Activated CD4-positive, alpha-beta T cell treated with anti-CD3 and anti-CD28 coated beads, Interleukin-2, amount 50 U/mL, for 48 hours (primary cell): ENCODE measurements at places on chromosomes 16 and 17.

DNA sequence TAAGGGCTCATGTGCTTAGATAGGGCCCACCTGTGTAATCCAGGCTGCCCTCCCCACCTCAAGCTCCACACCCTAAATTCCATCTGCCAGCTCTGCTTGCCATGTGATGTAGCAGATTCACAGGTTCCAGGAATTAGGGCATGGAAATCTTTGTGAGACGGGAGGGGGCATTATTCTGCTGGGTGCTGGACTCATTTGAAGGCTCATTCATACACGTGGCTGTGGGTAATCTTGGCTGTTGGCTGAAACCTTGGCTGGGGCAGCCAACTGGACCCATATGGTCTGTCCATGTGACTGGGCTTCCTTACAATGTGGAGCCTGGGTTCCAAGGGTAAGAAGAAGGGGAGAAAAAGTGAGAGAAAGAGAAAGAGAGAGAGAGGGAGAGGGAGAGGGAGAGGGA is 115.1 kb downstream of the CYLD start:
- DNase-seq: no peak

GRCh38 chr17:41464682-41465081 is 2.5 kb downstream of the KRT32 start:
- no peak for DNase-seq

DNA sequence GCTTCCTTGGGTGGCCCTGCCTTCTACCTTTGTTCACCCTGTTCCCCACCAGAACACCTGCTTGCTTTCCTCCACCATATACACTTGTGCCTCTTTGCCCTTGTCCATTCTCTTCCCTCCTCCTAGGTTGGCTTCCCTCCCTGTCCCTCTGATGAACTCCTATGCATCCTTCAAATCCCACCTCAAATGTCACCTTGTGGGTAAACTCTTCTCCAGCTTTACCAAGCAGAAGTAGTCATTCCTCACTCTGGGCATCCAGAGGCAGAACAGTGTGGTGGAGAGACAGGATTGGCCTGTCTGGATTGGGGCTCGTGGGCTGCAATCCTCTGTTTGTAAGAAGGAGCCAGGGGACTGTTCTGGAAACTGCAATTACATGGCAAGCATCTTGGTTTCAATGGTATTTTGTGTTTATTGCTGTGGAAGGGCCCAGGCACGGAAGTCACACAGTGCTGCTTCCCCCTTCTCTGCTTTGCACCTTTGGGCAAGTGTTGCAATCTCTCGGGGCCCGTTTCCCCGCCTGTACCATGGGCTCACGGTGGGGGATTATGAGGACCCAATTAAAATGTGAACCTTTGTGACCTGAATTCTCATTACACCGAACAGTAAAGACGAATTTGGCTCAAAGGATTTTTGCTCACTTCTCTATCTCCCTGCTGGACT is 21.9 kb upstream of the NXPH3 start:
- no peak for DNase-seq

DNA sequence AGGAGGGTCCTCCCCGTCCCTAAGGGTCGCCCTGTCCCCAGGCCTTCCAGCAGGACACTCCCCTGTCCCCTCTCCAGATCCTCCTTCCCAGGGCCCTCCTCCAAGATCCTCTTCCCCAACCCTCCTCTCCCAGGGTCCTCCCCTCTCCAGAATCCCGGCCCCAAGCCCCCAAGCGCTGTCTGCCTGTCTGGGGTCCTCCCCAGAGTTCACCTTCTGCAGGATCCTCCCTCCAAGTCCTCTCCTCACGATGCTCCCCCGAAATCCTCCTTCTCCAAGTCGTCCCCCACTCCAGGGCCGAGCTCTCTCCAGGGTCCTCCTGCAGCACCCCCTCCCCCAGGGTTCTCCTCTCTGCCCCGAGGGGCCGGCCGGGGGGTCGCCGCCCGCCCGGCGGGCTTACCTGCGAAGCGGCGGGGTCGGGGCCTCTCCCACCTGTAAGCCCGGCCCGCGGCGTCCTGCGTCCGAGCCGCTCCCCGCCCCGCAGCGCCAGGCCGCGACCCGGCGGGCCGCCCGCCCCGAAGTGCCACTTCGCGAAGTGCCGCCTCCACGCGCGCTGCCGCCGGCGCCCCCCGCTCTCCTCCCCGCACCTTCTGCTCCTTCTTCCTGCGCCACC is 678 bp upstream of the BAIAP2 start:
- DNase-seq: no peak

DNA sequence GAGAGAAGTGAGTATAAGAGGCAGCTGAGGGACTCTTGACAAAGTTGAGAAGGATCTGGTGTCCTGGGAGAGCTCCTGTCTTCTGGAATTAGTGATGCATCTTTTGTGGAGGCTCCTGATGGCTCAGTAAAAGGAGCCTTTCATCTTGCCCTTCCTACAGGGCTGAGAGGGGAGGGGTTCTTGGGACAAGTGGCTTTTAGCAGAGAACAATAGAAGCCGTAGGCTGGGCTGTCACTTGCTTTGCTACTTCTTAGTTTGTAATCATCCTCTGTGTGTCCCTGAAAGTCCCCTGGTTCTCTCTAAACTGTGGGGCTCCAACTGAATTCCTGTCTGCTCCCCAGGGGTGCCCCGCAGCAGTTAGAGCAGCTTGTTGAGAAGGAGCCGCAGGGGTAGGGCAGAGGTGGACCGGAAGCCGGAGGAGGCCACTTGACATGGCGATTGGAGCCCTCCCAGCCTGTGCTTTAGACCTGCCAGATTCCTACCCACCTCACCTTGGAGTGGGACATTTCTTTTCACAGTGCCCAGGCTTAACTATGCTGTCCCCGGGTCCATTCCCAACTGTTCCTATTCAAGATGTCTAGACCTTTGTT is 85.1 kb downstream of the PRKCA start:
- DNase-seq: no peak

DNA sequence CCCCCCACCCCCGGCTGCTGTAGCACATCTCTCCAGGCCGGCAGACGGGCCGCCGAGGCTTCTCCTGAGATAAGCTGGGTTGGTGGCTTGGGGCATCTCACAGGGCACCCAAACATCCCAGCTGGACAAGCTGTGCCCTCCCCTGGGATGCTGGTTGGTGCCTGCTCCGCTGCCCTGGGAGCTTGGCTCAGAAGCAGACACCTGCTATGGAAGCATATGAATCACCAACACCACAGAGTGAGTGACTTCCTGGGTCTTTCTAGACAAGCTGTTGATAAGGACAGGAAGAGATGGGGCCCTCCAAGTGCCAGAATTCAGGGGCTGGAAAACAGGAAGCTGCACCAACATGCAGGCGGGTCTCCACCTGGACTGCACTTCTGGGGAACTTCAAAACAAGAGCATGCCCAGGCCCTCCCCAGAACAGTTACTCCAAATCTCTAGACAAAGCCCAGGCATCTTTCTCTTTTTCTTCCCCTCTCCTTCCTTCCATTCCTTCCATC is 13.7 kb downstream of the C16orf95 start:
- DNase-seq: no peak

DNA sequence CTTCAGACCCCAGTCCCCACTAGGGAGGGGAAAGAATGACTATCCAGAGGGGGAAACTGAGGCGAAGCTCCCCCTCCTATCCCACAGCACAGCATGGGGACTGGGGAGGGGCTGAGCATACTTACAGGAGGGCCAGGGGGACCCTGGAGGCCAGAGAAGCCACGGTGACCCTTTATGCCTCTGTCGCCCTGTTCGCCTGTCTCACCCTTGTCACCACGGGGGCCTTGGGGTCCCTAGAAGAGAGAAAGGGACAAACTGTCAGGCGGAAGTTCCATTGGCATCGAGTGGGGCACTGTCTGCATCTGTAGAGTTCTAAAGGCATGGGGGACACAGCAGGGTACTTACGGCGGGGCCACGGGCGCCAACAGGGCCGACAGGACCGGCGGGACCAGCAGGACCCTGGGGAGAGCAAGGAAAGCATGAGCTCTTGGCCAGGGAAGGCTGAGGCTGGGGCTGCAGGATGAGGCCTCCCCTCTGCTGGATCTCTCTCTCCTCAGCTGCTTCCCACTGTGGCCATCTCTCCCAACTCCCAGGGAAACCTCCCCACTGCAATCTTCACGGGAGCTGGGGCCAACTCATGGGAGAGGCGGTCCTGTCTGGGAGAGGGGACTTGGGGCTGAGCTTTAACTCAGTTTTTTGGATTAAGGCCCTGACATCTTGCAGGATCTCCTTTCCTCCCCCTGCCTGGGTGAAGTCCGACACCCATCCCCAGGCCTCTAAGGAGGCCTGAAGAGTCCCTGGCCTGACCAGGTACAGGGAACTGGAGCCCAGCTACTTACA is 13.5 kb downstream of the COL1A1 start:
- no peak for DNase-seq

DNA sequence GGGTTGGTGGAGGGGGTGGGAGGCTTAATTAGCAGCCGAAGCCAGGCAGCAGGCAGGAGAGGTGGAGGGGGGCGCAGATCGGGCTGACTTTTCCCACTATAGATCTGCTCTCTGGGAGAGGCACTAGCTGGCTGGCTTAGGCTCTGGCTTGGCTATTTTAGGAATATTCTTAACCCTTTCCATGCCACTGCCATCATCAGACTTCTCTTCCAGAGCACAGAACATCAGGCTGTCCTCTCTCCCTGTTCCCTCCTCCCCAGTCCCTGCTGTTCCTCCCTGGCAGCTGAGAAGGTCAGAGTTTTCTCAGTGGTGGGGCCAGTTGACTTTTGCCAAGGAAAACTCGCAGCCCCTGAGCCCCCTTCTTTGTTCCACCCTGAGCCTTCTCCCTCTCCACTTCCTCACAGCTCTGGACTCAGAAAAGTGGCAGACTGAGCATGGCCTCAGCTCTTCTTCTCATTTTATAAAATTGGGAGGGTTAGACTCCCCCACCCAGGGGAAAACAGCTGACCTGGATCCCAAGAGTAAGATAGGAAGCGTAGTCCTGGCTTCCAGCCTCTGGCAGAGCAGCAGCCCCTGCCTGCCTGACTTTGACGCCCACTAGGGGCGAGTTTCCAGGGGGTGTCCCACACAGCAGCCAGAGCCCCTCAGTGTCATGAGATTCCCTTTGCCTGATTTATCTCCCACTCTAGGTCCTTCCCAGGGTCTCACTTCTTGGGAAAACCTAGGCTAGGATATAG is 9.9 kb upstream of the C1QL1 start:
- no peak for DNase-seq

GRCh38 chr16:12868169-12868568 is 33.2 kb upstream of the SHISA9 start:
- DNase-seq: no peak

DNA sequence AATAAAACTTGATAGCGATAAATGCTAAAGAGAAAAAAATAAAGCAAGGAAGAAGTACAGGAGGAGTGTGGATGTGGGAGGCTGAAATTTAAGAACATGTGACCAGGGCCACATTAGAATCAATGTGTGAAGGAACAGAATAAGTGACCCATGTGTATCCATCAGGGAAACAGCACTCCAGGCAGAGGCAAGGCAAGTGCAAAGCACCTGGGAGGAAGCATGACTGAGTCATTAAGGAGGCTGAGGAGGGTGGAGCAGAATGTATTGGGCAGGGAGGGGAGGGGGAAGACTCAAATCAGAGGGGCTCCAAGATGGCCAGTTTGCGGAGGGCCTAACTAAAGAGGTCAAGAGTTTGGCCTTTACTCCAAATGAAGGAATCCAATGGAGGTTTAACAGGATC is 8.0 kb downstream of the CDR2 start:
- DNase-seq: no peak

DNA sequence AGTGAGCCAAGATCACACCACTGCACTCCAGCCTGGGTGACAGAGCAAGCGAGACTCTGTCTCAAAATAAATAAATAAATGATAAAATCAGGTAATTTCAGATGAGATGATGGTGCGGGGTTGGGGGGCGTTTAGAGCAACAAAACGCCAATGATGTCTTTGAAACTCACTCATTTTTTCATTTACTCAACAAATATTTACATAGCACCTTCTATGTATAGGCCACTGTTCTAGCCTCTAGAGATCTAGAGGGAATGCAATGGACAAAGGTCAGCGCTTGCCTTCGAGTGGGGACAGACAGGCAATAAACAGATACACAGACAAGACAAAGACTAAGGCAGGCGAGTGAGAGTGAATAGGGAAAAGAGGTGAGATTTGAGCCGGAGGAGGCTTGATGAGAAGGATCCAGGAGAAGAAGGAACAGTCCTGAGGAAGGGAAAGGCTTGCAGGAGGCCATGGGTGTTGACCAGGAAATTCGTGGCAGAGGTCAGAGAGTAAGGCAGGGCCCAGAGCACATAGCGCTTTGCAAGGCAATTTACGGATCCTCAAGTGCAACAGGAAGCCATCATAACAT is 14.1 kb downstream of the ALDH3A1 start:
- no peak for DNase-seq

DNA sequence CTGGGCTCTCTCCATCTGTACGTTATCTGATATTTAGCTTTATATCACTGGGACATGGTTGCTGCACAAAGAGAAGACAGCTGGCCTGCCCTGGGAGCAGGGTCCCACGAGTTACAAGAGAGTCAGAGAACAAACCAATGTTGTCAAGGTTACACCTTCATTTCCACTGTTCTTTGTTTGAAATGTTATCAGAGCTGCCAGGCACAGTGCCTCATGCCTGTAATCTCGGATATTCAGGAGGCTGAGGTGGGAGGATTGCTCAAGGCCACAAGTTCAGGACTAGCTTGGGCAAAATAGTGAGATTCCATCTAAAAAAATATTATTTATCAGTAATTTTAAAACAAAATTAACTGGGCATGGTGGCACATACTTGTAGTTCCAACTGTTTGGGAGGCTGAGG is 34.6 kb downstream of the ATP6V0A1 start:
- no peak for DNase-seq

GRCh38 chr16:81739503-81739902 is 39.6 kb upstream of the PLCG2 start:
- DNase-seq: no peak

DNA sequence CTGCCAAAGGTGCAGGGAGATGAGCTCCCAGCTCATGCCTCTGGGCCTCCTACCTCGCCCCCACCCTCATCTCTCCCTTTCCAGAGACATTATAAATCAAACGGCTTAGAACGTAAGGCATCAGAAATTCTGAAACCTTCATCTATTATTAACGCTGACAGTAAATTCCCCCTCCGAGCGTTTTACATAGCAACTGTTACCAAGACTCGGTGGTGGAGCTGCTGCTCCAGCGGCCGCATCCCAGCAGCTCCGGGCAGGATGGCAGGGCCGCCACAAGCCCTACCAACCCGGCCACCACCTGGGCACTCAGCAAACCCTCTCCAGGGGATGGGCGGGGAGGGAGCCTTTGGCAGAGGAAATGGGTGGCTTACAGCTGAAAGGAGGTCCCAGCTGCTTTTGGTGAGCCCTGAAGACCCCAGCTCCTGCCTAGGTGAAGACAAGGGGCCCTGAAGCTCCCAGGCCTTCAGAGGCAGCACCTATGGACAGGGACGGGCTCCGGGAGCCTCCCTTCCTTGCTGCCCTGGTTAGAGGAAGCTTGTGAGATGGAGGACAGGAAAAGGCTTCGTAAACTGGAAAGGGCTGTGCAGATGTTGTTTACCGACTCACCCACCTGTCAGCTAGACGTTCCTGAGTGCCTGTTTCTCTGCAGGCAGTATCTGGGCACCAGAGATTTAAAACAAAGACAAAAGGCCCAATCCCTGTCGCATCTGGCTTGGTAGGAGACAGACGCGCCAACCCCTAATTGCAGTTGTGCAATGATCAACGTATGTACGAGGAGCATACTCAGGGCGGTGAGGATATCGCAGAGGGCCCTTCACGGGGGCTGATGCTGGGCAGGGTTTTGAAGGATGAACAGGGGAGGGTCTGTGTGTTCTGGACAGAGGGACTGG is 76.9 kb downstream of the RAI1 start:
- DNase-seq: no peak
